ENCODE measurements at places on chromosomes 5 and 9.

- DNase-seq: no peak
- no peak overlapping the region for H3K27ac ChIP-seq
- no peaks in the 10 kb centered on the region for H3K36me3 ChIP-seq
- H3K4me3 ChIP-seq: no peak overlapping the region
Measured at GRCh38 chr9:94705162-94705702, 21.3 kb upstream of the AOPEP start.

DNA sequence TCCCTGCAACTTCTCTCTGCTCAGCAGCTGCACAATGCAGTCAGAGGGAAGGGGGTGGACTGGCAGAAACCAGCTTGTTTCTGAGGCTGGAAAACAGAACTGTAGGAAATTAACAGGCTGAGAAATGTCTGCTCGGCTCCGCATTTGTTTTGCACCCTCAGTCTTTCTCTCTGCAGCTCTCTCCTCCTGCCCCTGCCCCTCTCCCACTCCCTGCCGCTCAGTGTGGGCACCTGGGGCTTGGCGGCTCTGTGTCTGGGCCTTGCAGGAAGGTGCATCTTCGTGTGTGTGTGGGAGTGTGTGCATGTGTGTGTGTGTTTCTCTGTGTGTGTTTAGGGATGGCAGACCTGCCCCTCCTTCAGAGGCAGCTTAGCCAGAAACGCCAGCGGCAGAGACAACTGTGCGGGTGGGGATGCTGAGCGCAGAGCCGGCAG is 53.0 kb downstream of the PCDH1 start:
- H3K36me3 ChIP-seq: no peaks in the 10 kb centered on the region
- H3K4me3 ChIP-seq: no peak overlapping the region
- H3K27me3 ChIP-seq: no peaks in the 10 kb centered on the region
- DNase-seq: no peak

- H3K4me1 ChIP-seq: peaks cover 14% of the 10 kb centered on the region
- no peak overlapping the region for H3K4me3 ChIP-seq
- DNase-seq: peak; percentile 75
- H3K27me3 ChIP-seq: no peaks in the 10 kb centered on the region
- no peak overlapping the region for H3K27ac ChIP-seq
Measured at GRCh38 chr9:88641456-88642240, 106.7 kb downstream of the NXNL2 start.

DNA sequence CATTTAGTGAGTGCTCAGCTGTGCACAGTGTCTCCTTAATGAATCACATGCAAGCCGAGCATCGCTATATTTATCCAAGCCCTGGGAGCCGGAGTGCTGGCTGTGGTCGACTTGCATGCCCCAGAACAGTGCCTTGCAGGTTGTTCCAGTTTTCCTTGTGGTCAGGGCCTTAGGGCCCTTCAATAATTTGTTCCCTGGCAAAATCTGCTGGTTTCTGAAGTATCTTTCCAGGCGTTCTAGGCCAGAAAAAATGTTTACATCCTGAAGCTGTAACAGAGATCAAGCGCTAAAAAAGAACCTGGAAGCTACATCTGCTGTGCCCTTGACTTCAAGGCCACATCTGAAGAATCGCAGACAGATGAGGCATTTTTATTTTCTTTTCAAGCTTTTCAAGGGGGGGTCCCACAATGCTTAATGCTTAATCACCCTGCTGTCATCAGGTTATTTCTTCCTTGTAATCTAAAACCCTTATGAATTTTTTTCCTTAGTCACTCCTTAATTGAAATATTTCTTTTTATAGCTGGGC is 105.8 kb downstream of the DOCK2 start:
- peak overlapping the region; percentile 54 for H3K27ac ChIP-seq
- peak; percentile 77 for DNase-seq
- no peaks in the 10 kb centered on the region for H3K27me3 ChIP-seq
- no peaks in the 10 kb centered on the region for H3K36me3 ChIP-seq
- H3K4me1 ChIP-seq: peaks cover 32% of the 10 kb centered on the region

DNA sequence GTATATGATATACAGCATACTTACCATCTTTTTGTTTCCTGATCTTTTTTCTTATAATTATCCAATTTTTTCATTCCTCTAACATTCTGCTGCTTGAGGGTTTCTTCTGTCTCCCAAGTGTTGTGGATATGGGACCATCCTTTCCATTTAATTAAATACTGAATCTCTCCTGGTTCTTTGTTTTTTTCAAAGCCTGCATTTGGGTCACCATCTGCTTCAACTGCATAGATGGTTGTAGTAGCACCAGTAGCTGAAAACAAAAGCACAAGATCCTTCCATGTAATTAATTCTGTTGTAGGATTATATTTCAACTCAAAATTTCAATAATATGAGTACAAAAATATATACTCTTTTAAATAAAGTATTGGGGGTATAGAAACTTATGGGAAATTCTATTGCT is 29.4 kb downstream of the CHD1 start:
- no peaks in the 10 kb centered on the region for H3K27me3 ChIP-seq
- H3K4me3 ChIP-seq: no peak overlapping the region
- H3K4me1 ChIP-seq: peaks cover 10% of the 10 kb centered on the region
- DNase-seq: no peak
- peaks cover 74% of the 10 kb centered on the region for H3K36me3 ChIP-seq

GRCh38 chr9:133604214-133604613 is 5.0 kb downstream of the FAM163B start:
- no peak overlapping the region for H3K27ac ChIP-seq
- no peaks in the 10 kb centered on the region for H3K4me1 ChIP-seq
- H3K36me3 ChIP-seq: no peaks in the 10 kb centered on the region
- no peak for DNase-seq
- H3K4me3 ChIP-seq: no peak overlapping the region

GRCh38 chr9:35076848-35077247 is 2.9 kb downstream of the FANCG start:
- DNase-seq: no peak
- H3K4me1 ChIP-seq: peaks cover 20% of the 10 kb centered on the region
- no peaks in the 10 kb centered on the region for H3K27me3 ChIP-seq
- no peak overlapping the region for H3K27ac ChIP-seq

DNA sequence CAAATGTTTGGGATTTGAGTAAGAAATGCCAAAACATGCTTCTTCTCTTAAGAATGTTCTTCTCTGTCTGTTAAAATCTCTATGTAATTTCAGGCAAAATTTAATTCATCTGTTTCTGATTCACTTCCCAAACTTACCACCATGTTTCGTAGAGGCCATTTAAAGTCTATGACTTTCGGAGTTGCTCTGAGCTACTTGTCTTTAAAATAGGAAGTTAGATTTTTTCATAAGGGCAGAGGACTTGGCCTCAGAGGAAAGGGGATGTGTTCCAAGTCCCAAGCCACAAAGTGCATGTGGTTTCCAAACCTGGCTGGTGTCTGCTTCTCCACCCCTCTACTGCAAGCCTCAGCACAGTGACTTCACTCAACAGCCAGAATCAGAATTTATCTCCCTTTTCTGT is 111.3 kb upstream of the ADRA1B start:
- DNase-seq: peak; percentile 41
- no peak overlapping the region for H3K4me3 ChIP-seq
- peaks cover 11% of the 10 kb centered on the region for H3K4me1 ChIP-seq
- no peak overlapping the region for H3K27ac ChIP-seq

- no peaks in the 10 kb centered on the region for H3K27me3 ChIP-seq
- H3K27ac ChIP-seq: no peak overlapping the region
- peak; percentile 34 for DNase-seq
Measured at GRCh38 chr5:75340714-75341478, 3.9 kb downstream of the HMGCR start.

DNA sequence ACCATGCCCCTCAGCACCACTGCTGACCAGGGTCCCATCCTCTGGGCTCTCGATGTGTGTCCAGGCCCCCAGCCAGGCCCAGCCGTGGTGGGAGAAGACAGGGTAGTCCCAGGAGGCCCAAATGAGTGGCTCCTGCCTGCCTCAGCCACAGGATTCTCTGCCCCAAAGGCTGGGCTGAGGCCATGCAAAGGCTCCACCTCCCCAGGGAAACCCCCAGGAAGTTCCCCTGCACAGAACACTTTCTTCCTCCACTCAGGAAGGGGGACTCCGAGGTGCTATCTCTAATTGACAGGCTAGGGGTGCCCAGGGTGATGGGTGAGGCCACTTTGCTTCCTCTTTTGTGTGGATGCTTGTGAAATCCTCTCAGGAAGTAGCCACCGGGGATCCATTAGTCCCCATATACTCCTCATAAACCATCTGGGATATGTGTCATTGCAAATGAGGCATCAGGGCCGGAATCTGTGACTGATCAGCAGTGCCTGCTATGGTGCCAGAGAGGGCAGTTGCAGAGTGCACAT is 23.1 kb upstream of the TDRD7 start:
- H3K36me3 ChIP-seq: no peaks in the 10 kb centered on the region
- no peak overlapping the region for H3K4me3 ChIP-seq
- no peaks in the 10 kb centered on the region for H3K4me1 ChIP-seq
- H3K27ac ChIP-seq: no peak overlapping the region

DNA sequence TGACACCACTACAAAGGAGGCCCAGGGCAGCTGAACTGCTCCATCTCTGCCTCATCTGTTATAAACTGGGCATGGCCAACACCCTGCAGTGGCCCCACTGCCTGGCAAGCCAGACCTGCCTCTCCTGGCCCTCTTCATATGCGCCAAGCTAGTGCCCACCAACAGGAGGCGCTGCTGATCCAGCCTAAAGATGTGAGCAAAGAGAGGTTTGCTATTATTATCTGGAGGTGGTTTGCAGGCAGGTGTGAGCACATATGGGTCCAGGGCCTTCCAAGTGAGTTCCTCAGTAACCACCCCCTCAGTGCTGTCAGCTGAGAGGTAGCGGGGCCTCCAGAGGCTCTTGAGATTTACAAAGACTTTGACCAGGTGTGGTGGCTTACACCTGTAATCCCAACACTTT is 232.2 kb downstream of the SYK start:
- H3K36me3 ChIP-seq: no peaks in the 10 kb centered on the region
- peak; percentile 22 for DNase-seq
- H3K4me3 ChIP-seq: no peak overlapping the region
- peaks cover 12% of the 10 kb centered on the region for H3K4me1 ChIP-seq
- H3K27me3 ChIP-seq: no peaks in the 10 kb centered on the region

- peaks cover under 1% of the 10 kb centered on the region for H3K4me1 ChIP-seq
- no peak overlapping the region for H3K27ac ChIP-seq
- no peaks in the 10 kb centered on the region for H3K27me3 ChIP-seq
- DNase-seq: no peak
- H3K4me3 ChIP-seq: no peak overlapping the region
- H3K36me3 ChIP-seq: no peaks in the 10 kb centered on the region
Measured at GRCh38 chr9:13863112-13863511, 450.8 kb downstream of the NFIB start.

- no peak for DNase-seq
- H3K4me3 ChIP-seq: peak overlapping the region; percentile 55
- no peaks in the 10 kb centered on the region for H3K27me3 ChIP-seq
- H3K27ac ChIP-seq: no peak overlapping the region
Measured at GRCh38 chr9:127927201-127927987, 3.2 kb downstream of the PIP5KL1 start.

GRCh38 chr9:123933440-123934212 is 3.7 kb upstream of the DENND1A start:
- H3K4me3 ChIP-seq: no peak overlapping the region
- no peaks in the 10 kb centered on the region for H3K36me3 ChIP-seq
- H3K27me3 ChIP-seq: no peaks in the 10 kb centered on the region
- no peak overlapping the region for H3K27ac ChIP-seq
- DNase-seq: peak; percentile 75

DNA sequence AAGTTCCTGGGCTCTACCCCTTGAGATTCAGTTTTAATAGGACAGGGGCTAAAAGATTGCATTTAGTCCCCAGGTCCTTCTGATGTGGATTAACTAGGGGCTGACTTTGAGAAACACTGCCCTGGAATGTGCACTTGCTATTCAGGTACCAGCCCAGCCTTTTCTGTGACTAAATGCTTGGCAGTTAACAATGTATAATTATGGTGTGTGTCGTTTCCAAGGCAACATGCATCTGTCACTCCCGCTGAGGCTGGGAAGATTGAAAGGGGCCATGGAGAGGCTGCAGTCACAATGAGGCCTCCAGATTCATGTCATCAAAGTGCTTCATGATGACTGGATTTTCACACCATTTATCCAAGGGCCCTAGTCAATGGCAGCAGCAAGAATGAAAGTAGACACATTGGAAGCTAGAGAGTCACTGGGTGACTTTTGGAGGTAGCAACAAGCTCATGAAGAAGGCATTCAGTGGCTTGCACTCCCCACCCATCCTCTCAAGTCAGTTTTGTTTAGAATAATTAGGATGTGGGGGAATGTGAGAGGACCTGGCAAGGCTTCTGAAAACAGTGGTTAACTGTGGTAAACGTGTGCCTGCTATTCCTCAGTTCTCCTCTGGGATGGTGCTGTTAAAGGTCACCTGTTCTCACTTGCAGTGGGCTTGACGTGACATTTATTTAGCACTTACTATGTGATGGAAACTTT is 28.3 kb downstream of the RAI14 start:
- peaks cover 15% of the 10 kb centered on the region for H3K36me3 ChIP-seq
- peaks cover 58% of the 10 kb centered on the region for H3K4me1 ChIP-seq
- no peaks in the 10 kb centered on the region for H3K27me3 ChIP-seq

DNA sequence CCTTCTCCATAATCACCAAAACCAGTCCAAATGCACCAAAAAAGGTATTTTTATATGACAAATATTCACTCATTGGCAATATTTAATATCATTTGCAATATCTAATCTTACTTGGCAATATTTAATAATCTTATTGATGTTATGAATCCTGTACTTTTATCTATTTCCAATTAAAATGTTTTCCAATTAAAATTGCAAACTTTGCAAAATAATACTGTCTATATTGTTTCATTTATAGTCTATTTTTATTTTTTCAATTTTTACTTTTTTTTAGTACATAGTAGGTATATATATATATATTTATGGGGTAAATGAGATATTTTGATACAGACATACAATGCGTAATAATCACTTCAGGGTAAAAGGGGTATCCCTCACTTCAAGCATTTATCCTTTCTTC is 109.9 kb downstream of the AGTPBP1 start:
- DNase-seq: no peak
- no peaks in the 10 kb centered on the region for H3K4me1 ChIP-seq
- H3K4me3 ChIP-seq: no peak overlapping the region

DNA sequence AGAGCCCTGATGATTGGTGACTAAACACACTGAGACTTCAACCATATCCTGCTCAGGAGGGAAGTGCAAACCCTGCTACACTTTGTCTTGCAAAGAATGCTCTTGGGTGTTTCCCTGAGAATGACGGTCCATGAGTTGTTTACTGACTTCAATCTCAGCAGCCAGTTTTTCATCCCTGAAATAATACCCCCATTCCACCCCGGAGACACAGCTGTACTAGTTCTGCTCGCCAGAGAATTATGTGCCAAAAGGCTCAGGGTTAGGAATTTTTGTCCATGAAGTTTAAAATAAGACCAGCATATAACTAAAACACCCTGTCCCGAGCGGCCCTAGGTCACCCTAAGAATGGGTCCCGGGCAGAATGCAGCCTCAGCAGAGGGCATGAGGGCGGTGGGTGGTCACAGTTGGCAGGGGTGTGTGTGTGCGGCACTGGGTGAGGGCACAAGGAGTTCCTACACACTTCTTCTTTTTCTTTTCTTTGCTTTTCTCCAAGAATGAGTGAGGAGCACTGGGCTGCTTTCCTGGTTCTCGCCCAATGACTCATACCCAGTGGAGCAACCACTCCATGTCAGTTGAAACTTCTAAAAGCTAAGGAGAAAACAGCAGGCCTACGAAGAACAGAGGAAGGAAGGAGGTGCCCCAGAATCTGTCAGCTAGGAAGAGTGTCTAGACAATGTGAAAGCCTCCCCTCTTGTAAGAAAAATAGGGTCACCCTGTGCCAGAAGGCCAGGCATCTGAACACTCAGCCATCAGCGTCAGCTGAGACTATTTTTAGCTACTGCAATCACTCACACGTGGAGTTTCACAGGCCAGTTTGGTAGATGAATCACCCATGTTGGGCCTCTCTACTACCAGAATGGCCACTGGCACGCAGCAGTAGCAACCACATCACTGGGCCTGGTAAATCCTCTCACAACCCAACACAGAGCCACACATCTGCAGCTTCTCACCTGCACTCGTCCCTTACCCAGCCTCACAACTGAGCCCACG is 105.9 kb downstream of the DPYSL3 start:
- peak overlapping the region; percentile 70 for H3K4me3 ChIP-seq
- peak overlapping the region; percentile 100 for H3K27ac ChIP-seq
- peak; percentile 98 for DNase-seq
- no peaks in the 10 kb centered on the region for H3K36me3 ChIP-seq
- H3K27me3 ChIP-seq: no peaks in the 10 kb centered on the region
